Activated naive CD8-positive, alpha-beta T cell treated with anti-CD3 and anti-CD28 coated beads for 36 hours (primary cell): ENCODE measurements at places on chromosomes 5 and 9. TPM values are rescaled to one million over a fixed set of nuclear protein-coding genes. Genes with fewer than 3 reads are reported as not detected.
A peak's percentile ranks its signal among the peaks of the same experiment; 100 is the strongest.

Gene PTGS1
- total RNA-seq, result 0.62 TPM

Gene TLX3
- not detected for total RNA-seq

Gene MAP1B
- total RNA-seq, result 0.27 TPM

Gene TUSC1
- 0.14 TPM for total RNA-seq

Gene SGTB
- 18.2 TPM for total RNA-seq

GRCh38 chr5:7955476-7955875, 86.5 kb downstream of the MTRR start:
- no peak for DNase-seq

DNA sequence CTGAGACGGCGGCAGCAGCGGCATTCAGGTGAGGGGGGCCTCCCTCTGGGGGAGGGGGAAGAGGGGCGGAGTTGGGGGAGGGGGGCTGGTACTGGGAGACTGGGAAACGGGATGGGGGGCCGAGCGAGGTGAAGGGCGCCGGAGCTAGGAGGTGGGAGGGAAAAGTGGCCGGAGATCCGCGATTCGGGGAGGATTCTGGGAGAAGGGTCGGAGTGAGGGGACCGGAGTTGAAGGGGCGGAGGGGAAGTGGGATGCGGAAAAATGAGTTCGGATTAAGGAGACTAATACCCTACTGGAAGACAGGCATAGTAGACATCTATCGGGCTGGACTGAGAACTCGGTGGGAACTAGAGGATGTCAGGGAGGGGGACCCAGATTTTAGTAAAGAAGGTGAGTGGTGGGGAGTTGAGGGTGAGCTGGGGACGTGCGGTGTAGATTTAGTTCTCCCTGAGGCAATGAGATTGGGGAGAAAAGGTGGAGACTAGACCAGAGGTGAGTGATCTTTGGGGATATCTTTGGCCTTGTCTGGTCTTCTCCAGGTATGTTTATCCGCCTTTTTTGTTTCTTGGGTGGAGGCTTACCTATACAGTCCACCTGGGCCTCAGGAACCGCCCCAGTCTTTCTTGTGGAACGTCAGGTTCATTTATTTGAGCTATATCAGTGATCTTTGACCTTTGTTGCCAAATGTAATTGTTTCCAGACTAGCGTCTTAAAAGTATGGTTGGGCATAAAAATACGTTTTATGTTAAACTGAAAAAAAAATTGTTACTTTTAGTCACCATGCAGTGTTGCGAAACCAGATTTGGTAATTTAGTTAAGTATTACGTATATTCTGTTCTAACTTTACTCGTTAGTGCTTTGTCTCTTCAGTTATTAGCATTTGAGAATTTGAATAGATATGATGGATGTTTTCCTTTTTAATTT, 632 bp downstream of the UBAP1 start:
- no peak for DNase-seq

DNA sequence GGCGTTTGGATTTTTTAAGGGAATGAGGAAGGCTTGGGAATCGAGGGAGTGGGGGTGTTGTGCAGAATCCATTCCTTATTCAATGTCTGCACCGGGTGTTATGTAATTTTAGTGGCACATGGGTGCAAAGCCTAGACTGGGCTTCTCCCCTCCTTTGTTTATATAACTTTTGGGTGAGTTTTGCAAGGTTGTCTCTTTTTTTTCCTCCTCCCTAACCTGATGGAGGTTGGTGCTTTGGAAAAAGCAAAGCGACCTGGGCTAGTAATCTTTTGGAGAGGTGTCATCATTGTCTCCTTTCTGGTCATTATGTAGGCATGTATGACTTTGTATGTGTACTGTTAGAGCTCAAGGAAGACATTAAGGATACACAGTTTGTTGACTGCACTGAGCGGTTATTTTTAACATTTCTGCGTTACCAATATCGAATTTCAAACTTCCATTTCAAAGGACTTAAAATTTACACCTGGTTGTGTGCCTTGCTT, 3.1 kb downstream of the SMARCA2 start:
- no peak for DNase-seq

DNA sequence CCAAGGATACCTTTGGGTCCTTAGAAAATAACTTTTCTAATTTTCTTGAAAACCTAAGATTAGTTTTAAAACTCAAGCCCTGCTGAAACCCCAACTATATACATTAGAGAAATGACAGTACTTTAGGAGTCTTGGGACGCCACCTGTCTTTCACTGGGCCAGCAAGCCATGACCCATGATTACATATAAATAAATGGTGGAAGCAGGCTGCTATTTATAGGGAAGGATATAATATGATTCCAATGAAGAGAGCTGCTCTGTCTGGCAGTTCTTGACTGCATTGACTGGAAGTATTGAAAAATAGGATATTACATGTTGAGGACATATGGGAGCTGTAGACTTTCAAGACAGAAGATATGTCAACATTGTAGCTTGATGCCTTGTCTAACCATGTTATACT, 7.3 kb downstream of the JMY start:
- no peak for DNase-seq

Gene PDE6A
- not detected for total RNA-seq

- peak; percentile 68 for DNase-seq
Measured at GRCh38 chr9:110255463-110256379, 586 bp downstream of the TXN start.
